Left lobe of liver (tissue), 2 donors: ENCODE measurements at places on chromosomes 11 and 22. TPM values are rescaled to one million over a fixed set of nuclear protein-coding genes. Genes with fewer than 3 reads are reported as not detected.

POU2AF3 gene
- total RNA-seq = 0.58 TPM

GRCh38 chr11:7982582-7983119, 4.5 kb upstream of the EIF3F start:
- DNase-seq = no peak

GRCh38 chr22:44548981-44549380, 50.9 kb upstream of the RTL6 start:
- DNase-seq = no peak

GRCh38 chr22:30541961-30542810, 4.4 kb downstream of the SEC14L6 start:
- no peak for DNase-seq

DNA sequence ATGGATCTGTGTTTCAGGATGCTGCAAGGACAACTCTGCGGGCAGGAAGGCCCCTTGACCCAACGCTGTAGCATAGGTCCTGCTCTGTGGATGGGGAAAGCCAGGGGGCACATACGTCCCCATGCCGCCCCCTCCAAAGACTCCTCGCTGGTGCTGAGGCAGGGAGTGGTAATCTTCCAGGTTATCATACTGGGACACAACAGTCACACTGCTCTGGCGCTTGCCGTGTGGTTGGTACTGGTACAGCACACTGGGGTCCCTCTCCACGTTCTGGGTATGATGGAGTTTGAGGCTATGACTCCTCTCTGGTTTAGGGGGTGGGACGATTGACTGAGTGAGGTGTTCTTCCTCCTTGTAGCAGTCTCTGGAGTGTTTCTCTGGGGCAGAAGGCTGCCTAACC, 26.2 kb upstream of the TP53AIP1 start:
- DNase-seq = no peak
